ENCODE measurements at places on chromosomes 7 and 10.

DNA sequence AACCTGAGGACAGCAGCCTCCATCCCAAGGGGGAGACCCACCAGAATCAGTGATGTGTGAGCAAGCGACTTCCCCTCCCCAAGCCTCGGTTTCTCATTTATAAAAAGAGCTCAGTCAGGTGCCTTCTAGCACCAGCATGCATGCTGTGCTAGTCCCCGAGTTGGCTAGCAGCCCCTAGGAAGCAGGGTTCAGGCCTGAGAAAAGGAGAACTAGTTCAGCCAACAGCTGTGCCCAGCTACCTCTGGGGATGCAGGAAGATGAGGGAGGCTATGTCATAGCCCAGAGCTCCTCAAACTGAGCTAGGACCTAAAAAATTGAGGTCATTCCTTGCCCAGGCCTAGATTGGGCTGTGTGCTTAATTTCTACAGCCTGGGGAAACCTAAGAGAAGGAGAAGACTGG lies 13.7 kb downstream of the DRGX start:
- no peak for DNase-seq

DNA sequence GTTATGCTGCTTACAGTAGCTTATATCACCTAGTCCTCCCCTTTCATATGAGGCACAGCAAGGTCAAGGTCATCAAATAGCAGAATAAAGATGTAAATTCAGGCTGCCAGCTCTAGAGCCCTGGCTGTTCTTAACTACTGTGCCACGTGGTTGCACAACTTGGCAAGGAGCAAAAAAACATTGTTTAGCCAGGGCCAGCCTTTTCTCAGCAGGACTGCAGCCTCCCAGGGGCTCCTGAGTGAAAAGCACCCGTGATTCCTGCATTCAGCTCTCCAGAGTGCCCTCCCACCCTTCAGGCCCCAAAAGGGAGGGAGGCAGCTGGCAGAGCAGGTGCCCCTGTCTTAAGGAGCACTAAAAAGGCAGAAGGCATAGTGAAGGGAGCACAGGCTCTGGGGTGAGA lies 31.8 kb upstream of the TM9SF3 start:
- peak; percentile 71 for DNase-seq

- DNase-seq, result no peak
These were observed 285.1 kb upstream of the PFKP start for GRCh38 chr10:2782265-2782664.

DNA sequence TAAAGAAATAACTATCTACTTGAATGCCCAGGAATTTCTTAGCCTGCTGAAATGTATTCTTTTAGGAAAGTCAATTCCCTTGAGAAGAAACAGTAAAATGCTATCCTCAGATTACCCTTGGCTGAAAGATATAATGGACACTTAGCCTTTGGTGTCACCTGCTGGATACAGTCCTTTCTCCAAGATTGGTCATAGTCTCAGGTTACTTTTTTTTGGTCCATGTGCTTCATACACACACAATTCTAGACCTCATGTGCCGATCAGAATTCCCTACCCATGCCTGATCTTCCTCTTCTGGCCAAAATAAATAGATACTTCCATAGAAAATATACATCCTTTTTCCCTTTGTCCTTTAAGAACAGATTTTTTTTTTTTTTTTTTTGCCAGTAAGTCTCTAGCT lies 218.9 kb upstream of the PHYHIPL start:
- no peak for DNase-seq

DNA sequence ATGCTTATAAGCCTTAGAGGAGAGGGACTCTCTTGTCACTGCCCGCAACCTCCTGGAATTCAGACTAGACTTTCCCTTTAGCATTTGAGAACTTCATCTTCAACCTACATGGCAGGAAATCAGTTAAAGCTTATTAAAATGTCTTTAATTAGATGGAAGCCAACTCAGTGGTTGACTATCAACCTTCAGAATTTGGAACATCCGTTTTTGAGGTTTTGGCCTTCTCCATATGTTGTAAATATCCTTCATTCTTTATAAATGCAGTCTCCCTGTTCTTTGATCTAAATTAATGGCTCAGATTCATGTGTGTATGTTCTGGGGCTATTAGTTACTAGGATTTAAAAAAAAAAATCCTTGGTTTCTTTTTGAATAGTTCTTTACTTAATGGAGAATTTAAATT lies 85.0 kb downstream of the ANKRD61 start:
- DNase-seq, result no peak

DNA sequence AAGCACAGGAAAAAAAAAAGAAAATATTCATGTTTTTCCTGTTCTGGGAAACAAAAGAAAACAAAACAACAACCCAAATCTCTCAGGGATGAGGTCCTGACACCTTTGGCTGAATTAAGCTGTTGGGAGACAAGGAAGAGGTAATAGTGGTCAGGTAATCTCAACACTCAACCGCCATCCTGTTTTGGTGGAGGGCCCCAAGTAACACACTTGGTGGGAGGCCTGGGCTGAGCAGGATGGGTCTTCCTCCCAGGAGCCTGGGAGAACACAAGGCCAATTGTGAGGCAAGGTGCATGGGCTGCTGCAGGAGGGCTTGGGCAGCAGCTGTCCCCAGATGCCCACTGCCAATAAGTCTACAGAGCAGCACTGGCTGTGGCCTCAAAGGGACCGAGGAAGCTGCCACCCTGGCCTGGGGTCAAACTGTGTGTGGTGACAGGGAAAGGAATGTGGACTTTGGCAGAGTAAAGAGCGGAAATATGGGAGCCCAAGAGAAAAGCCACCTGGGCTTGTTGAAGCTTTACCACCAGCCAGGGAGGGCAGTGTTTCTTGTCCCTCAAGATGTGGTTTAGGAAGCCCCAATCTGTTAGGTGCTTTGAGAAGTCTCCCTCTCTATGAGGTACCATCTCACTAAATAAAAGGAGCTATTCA lies 93.5 kb upstream of the SLC25A13 start:
- DNase-seq, result no peak

DNA sequence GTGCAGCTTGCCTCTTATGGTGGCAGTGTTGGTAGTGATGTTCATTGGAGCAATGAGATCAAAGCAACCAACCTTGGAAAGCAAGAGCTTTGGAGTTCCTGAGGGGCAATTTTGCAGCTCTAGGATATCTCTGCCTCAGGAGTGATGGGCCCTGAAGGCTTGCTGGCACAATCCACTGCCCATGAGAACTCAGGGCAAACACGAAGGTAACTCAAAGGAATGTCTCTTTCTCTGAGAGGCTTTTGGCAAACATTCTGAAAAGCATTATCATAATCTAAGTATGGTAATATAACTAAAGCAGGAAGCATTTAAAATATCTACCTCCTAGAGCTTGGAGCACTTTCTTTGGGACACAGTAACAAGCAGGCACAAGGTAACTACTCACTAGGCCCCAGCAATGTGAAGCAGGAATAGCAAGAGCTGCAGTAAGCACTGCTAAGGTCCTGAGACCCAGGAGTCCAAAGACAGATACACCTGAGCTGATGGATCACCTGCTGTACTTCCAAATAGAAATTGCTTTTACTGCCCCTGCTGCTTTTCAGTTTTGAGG lies 103.1 kb downstream of the NRF1 start:
- DNase-seq, result no peak

GRCh38 chr7:39754326-39755120 lies 131.2 kb downstream of the RALA start:
- DNase-seq, result peak; percentile 67

GRCh38 chr7:3087243-3087755 lies 43.6 kb upstream of the CARD11 start:
- DNase-seq, result no peak

GRCh38 chr10:62980687-62981086 lies 152.4 kb upstream of the NRBF2 start:
- DNase-seq, result no peak

DNA sequence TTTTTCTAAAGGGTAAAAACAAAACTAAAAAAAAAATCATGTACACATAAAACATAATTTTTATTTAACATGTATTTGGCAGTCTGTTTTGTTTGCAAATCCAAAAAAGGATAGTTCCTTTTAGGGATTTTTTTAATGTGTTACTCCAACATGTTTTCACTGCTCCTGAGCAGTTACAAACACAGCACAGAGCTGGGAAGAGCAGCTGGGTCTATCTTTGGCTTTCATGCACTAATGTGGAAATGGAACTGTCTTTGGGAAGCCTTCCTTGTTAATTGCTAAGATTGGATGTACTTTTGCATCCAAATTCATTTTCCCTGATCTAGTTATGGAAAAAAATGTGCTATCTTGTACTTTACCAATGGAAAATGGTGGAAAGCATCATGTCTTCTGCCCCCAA lies 1035.1 kb downstream of the CNTNAP2 start:
- DNase-seq, result no peak

DNA sequence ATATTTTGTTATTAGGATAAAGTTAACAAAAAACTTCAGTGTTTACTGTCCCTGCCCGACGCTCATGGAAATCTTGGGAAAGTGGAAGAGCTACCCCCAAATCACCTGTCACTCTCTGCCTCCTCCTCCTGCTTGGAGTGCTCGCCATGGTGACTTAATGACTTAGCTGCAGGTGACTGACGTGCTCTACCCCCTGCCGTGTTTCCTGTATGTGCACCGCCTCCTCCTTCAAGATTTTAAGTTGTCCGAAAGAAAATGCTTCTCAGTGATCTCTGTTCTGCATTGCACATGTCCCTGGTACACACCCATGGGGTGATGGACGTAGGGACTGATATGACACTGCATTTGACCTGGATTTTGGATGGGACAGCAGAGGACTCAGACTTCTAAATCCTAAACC lies 338.8 kb upstream of the SHH start:
- DNase-seq, result no peak

DNA sequence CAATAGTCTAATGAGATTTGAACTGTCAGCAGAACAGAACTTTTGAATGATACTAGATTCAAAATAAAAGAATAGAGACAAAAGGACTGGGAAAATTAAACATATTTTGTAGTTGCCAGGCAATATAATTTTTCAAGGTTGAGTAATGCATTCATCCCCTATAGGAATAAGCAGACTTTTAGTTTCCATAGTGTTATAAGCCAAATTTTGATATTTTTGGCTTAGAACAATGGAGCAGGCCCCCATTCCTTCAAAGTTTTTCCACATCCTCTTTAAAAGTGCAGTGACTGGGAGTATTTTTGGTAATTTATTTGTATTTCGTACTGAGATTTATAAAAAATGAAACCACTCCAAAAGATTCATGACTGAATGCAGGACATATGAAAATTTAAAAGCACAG lies 24.0 kb downstream of the MEOX2 start:
- DNase-seq, result no peak

DNA sequence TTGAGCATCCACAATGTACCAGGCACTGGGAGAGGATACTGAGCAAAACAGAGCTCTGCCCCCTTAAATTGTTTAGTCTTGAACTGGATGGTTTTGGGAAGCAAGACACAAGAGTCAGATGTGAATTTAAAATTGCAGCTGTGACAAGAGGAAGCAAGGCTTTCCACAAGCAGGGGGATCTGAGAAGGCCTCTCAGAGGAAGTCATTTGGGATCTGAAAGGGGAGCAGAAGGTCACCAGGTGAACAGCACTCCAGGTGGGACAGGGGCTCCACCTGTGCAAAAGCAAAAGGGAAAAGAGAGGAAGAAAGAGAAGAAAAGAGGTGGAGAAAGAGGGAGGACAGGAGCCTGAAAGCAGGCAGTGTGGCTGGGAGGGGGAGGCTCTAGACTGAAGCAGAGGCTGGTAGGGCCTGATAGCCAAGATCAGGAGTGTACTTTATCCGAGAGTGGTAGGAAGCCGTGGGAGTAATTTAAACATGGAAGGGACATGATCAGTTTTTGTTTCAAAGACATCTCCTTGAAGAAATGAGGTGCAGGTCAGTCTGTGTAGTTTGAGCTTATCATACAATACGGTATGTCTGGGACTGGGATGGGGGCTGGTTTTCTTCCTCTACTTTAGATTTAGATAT lies 76.1 kb upstream of the DUSP5 start:
- no peak for DNase-seq

GRCh38 chr10:89887406-89887805 lies 186.0 kb downstream of the KIF20B start:
- no peak for DNase-seq

GRCh38 chr7:102225025-102225424 lies 61.6 kb upstream of the SH2B2 start:
- DNase-seq, result no peak

DNA sequence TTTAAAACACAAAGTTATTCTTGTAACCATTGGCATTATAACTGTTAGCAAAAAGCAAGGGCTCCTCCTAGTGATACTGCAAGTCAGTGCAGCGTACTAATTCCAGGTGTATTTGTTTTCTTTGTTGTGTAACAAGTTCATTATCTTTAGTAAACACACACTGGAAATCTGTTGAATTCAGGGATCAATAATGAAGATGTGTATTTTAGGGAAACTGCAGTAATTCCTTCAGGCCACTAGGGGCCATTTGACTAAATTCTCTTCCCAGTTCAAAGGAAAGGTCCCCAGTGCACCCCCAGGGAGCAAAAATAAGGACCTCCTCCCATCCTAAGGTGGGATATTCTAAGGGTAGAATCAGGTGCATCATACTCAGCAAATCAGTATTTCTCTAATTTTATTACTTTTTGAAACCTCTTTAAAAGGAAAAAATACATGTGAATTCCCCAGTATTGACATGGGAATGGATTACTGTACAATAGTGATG lies 158.6 kb upstream of the LYZL1 start:
- no peak for DNase-seq

DNA sequence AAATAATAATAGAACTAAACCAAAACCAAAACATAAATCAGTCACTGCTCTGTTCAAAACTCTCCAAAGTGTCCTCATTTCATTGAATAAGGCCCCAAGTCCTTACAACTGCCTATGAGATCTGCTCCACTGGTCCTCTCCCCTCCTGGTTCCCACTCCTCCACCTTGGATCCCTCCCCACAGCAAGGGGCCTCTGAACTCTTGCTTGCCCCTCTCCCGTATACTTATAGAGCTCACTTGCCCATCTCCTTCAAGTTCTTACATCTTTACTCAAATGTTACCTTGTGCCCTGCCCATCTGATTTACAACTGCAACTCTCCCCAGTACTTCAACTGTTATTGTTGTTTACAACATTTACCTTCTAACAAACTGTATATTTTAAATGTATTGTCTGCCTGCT lies 819 bp downstream of the POLD2 start:
- DNase-seq, result no peak

GRCh38 chr10:131213741-131214505 lies 97.6 kb downstream of the TCERG1L start:
- DNase-seq, result no peak

- DNase-seq, result no peak
These were observed 483.9 kb downstream of the GRM8 start for GRCh38 chr7:126768836-126769235.

- no peak for DNase-seq
These were observed 10.6 kb upstream of the LYZL2 start for GRCh38 chr10:30639946-30640786.

DNA sequence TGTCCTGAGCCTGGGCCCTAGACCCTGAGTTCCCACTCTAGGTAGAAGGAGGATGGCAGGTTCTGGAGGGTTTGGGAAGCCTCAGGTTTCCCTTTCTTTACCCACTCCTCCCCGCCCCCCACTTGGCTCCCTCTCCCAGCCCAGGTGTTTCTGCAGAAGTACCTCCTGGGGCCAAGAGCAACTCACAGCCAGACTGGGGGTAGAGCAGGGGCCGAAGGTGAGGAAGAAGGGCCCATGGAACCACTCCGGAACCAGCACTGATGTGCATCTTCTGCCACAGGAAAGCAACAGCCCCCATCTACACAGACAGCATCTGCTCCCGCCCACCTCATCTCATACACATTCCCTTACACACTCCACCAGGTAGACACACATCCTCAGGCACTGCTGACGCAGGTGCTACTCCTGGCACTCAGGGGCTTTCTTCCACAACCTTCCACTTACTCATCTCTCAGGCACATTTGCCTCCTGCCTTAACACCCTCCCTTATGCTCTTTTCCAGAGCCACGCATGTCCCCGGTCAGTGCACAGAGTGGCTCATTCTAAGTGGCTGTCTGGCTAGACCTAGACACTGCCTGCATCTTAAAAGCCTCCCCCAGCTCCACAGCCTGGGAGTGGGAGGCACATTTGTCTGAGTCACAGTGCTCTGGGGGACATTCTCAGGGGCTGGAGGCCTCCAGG lies 1.8 kb downstream of the EPHB6 start:
- no peak for DNase-seq

All from ovary (tissue), 10 donors.